Thoracic aorta (tissue), 2 donors: ENCODE measurements at places on chromosomes 4 and X.

- DNase-seq = no peak
Measured at GRCh38 chr4:102094481-102094880, 250.8 kb downstream of the SLC39A8 start.

DNA sequence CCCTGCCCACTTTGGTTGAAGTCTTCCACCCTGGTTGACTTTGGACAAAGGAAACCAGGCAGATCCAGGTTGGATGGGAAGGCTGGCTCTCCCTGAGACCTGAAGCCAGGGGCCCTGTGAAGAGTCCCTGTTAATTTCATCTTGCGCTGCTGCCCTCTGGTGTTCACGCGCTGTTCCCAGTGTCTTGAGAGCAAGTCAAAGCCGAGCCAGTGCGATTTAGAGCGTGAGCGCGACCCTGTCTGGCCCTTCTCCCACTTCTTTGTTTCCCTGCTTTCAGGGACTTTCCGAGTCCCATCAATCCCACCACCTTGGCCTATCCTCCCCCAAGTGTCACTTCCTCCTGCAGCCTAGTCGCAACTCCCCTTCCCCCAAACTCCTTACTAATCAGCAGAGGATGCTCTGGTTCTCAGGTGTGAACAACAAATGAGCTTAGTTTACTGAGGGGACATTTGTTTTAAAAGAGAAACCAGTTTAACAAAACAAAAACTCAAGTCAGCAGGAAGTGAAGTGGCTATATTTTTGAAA lies 25.8 kb upstream of the CHRNA9 start:
- peak; percentile 74 for DNase-seq

DNA sequence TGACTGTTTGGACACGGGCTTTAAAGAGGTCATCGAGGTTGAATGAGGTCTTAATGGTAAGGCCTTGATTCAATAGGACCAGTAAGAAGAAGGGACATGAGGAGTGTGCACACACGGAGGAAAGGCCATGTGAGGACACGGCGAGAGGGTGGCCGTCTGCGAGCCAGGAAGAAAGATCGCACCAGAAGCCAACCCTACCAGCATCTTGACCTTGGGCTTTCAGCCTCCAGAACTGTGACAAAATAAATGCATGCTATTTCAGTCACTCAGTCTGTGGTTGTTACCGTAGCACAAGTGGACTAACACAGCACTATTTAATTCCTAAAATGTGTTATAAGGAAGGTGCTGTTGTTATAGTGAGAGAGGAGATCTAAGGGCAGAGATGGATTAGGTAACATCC lies 468.6 kb upstream of the FAT1 start:
- no peak for DNase-seq

GRCh38 chr4:142528433-142528832 lies 317.7 kb downstream of the INPP4B start:
- DNase-seq = no peak

DNA sequence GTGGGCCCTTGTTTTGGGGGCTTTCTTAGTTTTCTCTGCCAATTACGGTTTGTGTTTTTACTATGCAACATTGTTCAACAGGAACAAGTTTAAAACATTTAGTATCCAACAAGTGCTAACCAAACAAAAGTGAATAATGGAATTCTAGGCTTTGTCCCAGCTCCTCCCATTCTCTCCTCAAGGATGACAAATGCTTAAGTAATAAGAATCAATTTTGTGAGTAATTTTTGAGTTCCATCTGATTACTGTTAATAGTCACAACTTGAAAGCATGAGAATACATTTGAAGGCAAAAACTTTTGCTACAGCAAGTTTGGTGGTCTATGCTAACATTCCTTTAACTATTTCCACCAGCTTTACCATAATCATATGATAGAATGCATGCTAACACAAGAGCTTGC lies 78.1 kb upstream of the HPGD start:
- DNase-seq = no peak

DNA sequence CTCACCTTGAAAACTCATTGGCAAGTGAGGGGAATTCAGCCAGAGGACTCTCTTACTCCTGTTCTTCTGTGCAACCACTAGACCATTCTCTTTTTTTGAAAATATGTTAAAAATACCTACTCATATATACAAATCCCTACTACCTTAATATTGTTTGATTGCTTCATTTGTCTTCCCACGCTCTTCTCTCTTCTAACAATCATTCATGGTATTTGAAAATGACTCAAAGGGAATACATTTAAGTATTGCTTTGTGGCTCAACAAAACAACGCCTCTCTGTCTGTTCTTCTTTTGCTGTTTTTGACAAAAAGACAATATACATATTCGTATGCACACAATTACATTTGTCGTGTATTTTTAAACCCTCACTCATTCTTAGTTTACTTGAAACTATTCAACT lies 589.4 kb downstream of the ANKRD50 start:
- DNase-seq = no peak

DNA sequence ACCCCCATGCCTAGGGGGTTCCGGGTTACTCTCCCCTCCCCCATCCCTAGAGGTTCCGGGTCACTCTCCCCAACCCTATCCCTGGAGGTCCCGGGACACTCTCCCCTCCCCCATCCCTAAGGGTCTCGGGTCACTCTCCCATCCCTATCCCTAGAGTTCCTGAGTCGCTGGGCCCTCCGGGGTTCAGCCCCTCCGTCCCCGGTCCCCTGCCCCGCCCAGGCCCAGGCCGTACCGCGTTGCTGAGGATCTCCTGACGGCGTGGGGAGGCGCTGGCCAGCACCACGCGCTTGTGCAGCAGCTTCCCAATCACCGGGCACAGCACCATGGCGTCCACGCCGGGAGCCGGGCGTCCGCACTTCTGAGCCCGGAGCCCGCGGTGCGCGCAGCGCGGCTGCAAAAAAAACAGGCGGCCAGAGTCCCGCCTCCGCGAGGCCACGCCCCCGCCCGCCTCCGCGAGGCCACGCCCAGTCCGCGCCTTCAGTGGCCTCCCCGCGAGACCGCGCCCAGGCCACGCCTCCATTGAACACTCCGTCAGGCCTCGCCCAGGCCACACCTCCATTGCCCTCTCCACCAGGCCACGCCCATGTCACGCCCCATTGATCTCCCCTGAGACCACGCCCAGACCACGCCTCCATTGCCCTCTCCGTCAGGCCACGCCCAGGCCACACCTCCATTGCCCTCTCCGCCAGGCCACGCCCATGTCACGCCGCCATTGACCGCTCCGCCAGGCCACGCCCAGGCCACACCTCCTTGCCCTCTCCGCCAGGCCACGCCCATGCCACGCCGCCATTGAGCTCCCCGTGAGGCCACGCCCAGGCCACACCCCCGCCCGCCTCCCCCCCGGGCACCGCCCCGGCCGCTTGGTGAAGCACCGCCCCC lies at the start of gene ASMTL:
TSS of gene ASMTL (minus strand) at position 394 of the 879 bp plus-strand sequence. CDS start at position 325, 69 bp downstream.
- peak; percentile 99 for DNase-seq

GRCh38 chr4:22987870-22988269 lies 295.1 kb downstream of the GBA3 start:
- DNase-seq = no peak

DNA sequence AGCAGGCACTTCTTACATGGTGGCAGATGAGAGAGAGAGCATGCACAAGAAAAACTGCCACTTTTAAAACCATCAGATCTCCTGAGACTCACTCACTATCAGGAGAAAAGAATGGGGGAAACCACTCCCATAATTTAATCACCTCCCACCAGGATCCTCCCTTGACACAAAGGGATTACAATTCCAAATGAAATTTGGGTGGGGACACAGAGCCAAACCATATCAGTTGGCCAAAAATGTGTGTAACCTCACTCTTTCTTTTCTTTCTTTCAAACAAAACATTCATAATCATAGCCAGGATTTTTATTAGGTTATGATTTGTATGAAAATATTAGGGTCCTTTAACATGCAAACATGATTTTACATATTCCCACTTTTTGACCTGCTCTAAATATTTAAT lies 222.1 kb downstream of the PCDH18 start:
- no peak for DNase-seq

GRCh38 chr4:121154103-121154515 lies 10.0 kb downstream of the TNIP3 start:
- no peak for DNase-seq

GRCh38 chr4:164508771-164509170 lies 245.2 kb upstream of the SMIM31 start:
- no peak for DNase-seq

GRCh38 chr4:118916691-118917289 lies 28.1 kb downstream of the SYNPO2 start:
- DNase-seq = no peak

- DNase-seq = no peak
Measured at GRCh38 chr4:147814376-147814775, 82.5 kb downstream of the ARHGAP10 start.

- DNase-seq = no peak
Measured at GRCh38 chr4:157824021-157824420, 348.8 kb downstream of the GASK1B start.

DNA sequence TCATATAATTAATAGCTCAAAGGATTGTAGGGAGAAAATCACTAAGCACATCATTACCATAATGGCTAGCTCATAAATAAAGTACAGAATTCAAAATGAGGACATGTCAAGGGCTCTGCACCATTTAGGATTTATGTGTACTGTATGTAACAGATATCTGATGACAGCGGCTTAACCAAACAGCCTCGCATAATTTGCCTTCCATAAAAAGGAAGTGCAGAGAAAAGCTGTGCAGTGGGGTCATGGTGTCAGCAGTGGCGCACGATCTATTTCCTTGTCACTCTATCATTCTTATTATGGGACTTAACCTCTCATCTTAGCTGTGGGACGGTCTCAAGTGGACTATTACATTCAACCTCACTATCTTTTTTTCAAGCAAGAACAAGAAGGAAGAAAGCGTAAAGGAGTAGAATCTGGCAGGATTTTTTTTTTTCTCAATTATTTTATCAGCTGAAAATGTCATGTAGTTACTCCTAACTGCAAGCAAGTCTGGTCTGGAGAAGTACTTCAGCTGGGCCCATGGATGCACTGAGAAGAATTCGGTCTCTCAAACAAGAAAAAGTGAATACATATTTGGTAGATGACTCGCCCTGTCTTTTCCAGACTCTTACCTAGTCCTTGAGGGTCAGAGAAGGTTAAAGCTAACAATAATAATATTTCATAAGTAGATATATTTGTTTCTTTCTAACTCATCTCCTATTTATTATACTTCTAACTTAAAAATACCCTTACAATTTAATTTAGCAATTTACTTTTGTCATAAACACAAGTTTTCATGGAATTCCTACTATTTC lies 94.6 kb downstream of the COX18 start:
- no peak for DNase-seq

DNA sequence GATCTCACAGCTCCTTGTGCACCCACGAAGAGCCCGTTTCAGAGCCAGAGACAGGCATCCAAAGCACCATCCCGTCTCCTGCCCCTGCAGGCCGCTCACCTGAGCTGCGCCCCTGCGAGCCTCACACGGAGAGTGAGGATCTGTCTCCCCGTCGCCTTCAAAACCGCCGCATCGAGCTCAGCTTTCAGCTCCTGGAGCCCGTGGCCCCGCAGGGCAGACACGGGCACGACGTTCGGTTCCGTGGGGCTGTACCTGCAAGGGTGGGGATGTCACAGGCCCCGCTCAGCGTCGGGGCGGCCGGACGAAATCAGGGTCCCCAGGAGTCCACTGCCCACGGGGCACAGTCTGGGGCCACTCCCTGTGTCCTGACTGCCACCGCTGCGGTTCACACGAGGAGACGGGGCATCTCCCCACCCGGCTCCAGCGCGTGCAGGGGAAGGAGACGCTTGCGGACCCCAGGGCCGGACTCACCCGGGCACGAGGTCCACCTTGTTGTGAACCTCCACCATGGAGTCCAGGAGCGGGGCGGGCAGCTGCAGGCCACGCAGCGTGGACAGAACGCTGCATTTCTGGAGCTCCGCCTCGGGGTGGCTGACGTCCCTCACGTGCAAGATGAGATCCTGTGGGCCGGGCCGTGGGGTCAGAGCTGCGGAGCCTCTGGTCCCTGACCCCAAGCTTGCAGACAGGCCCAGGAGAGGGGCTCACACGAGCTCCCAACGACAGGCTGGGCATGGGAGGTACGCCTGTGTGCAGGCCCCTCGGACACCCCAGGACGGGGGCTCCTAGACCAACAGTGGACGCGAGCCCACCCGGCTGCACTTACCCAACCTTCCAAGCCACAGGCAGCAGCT lies 11.1 kb downstream of the GTPBP6 start:
- no peak for DNase-seq

DNA sequence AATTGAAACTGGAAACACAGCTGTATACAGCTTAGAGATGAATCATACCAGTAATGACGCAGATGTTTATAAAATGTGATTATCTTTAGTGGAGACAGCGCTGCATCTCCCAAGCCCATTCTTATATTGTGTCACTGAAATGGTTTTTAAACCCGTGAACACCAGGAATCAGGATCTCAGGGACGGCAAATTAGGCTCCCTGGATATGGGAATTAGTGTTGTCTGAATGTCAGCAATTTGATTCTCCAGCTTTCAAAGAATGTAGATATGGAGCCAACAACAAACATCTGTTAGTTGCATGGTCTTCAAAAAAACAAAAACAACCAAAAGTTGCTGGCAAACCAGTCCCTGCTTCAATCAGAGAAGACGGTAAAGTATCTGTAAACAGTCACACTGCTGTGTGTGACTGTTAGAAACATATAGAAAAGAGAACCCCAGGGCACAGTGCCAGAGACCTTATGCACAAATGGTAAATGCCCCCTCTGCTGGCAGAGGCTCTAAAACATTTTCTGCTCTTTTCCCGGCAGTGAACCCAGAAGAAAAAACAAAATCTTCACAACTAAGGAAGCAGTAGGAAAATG lies 351.9 kb upstream of the FTHL17 start:
- no peak for DNase-seq

GRCh38 chrX:53456254-53456653 lies 22.1 kb upstream of the HSD17B10 start:
- no peak for DNase-seq
